Central memory CD4-positive, alpha-beta T cell (primary cell): ENCODE measurements at places on chromosomes 5 and 9.

GRCh38 chr5:113809626-113810025 is 296.1 kb downstream of the YTHDC2 start:
- no peak for DNase-seq

- no peak for DNase-seq
These were observed 234.8 kb downstream of the MED10 start for GRCh38 chr5:6143523-6143922.

GRCh38 chr9:125663127-125663526 is 43.9 kb downstream of the MAPKAP1 start:
- no peak for DNase-seq

DNA sequence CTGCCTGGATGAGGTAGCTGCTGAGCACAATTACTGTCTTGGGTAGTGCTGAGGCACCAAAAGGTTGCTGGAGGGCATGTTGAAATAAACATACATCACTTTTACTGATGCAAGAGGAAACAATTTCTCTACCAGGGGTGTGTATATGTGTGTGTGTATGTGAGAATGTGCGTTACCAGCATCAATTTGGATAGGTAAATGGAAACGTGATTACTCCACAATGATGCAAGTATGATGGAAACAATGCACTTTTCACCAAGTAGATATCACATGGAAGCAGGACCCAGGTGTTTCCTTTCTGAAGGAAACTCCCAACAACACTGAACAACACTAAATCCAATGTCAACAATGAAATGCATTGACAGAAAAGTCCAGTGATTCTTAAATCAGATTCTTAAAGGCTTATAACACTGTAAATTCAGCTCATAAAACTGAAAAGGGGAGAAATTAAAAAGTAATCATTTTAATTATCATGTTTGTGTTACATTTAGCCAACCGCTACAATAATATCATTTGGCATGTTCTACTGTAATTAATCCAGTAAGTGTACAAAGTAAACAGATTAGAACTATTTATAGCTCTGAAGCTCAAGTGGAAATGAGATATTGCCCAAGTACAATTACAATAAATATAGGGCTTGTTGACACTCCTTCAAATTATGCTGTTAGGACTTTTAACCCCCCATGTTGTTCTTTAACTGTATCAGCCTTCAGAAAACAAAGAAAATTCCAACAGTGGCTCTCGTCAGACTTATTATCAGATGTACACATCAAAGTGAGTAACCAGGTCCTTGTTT is 25.3 kb downstream of the YIPF5 start:
- no peak for DNase-seq

GRCh38 chr5:125700380-125700861 is 722.8 kb upstream of the GRAMD2B start:
- no peak for DNase-seq

DNA sequence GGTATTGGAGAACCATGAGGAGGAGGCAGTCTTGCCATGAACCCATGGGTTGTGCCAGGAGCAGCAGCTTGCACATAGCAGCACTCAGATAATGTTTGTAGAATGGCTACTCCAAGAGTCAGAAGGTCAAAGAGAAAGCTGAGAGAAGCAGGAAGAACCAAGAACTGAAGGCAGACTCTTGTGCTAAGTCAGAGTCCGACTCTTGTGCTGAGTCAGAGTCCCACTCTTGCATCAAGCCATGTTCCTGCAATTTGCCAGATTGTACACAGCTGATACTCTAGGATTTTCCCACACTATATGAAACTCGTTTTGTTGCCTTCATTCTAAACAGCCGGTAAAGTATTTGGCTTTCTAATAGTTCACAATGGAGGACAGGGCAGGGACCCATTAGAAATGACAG is 26.2 kb upstream of the HSPA9 start:
- no peak for DNase-seq

DNA sequence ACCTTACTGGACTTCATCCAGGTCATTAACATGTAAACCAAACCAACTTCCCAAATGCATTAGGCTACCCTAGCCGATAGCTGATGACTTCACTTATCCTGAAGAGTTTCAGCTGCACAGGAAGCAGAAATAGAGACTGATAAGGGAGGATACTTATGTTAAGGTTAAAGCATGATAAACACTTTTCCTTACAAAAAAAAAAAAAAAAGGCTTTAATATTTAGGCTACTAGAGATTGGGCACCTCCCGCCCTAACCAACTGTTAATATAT is 1.6 kb upstream of the MEF2C start:
- DNase-seq, result no peak

- DNase-seq, result no peak
These were observed 252.6 kb downstream of the CDK5RAP2 start for GRCh38 chr9:120327322-120327721.

- no peak for DNase-seq
These were observed 1.3 kb downstream of the AK1 start for GRCh38 chr9:127876026-127876763.

- no peak for DNase-seq
These were observed 12.6 kb downstream of the LMX1B start for GRCh38 chr9:126626127-126626925.

DNA sequence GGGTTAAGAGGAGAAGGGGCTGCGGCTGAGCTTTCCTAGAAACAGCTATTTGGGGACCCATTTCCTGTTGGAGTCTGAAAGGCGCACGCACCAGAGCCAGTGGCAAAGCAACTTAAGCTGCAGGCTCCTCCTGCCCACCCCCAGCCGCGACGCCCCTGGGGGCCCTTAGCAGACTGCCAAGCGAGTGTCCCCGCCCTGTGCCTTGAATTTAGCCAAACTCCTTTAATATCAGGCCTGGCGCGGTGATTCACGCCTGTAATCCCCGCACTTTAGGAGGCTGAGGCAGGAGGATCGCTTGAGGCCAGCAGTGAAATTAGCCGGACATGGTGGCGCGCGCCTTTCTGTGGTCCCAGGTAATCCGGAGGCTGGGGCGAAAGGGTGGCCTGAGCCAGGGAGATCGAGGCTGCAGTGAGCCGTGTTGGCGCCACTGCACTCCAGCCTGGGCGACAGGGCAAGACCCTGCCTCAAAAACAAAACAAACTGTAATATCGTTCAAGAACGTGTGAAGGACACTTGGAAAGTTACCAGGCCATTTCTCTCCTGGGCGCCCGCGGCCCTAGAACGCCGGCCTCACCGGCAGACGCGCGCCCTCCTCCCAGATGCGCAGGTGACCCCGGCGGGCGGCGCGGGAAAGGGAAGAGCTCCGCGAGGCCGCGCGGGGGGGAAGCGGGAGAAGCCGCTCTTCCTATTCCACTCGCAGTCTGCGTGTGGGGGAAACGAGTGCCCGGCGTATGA is 1.0 kb upstream of the F2R start:
- peak; percentile 11 for DNase-seq

- DNase-seq, result no peak
These were observed 11.8 kb downstream of the CCDC187 start for GRCh38 chr9:136292026-136292538.

DNA sequence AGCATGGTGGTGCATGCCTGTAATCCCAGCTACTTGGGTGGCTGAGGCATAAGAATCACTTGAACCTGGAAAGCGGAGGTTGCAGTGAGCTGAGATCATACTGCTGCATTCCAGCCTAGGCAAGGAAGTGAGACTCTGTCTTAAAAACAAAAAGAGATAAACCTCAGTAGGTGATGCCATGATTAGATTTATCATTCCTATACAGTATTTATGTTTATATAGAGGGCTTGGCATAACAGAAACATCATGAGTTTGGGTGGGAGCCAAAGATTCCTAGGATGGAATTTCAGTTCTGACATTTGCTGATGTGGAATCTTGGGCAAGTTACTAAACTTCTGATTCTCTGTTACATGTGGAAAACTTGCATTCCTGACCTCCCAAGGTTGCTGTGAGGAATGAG is 22.3 kb downstream of the RFK start:
- no peak for DNase-seq

DNA sequence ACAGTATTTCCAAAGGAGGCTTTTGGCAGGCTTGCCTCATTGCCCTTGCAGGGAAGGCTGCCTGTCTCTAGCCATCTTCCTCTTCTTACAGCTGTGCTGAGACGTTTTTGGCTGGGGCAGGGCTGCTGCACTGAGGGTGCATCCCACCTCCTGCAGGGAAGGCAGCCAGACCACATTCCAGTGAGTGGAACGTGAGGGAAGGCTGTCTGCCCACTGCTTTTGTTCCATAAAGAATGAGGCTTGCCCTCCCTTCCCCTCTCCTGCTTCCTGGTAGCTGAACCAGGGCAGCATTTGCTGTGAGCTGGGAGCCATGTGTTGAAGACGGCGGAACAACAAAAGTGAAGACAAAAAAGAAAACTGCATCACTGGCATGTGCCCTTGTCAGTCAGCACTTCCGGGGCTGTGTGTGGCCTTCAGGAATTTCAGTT is 16.8 kb downstream of the MGAT1 start:
- DNase-seq, result no peak

DNA sequence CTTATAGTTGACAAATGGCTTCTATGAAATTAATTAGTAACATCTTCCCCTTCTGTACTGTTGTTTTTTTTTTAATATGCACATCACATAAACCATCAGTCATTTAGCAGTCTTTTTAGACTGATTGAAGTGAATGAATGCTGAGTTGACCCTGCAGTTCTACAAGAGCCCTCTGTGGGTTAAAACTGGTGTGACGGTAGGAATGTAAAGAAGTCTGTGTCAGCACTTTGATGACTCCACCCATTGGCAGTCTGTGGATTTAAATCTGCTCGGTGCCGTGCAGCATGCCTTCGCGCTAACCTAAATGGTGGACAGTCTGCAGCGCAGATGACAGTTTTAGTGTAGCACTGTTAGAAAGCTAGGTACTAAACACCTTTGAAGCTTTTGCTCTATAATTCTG is 3.1 kb downstream of the GTF3C4 start:
- DNase-seq, result peak; percentile 9

DNA sequence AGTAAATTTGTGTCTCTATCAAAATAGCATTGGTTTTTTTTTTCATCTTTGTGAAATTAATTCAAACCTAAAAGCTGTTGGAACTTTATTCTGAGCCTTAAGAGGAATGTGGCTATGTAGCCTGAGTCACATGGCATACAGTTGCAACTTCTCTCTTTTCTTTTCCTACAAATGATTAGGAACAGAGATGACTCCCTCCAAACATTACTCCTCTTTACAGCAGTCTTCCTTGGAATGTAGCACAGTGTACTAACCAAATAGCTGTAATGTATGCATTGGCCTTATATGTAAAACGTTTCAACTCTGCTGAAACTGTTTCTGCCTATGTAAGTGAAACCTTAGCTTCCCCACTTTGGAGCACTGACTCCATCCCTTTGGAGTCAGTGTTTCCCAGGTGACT is 100.9 kb upstream of the MAP1B start:
- no peak for DNase-seq

GRCh38 chr5:32233696-32234447 is 59.8 kb upstream of the GOLPH3 start:
- DNase-seq, result no peak

DNA sequence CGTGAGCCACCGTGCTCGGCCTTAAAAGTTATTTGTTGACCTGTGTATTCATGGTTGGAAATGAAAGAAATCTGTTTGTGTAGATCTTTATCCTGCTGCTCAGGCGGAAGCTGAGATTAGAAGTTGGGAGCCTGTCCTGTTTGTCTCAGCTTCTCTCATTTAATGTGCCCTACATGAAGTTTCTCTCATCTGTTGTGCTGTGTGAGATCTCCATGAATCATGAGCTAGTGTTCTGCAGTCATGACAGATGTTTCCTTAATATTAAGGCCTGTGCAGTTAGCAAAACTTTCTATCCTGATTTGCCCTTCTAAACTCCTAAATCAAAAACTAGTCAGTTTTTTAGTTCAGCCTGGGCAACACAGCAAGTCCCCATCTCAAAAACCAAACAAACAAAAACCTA is 59.5 kb downstream of the FAM78A start:
- DNase-seq, result no peak

GRCh38 chr5:138833080-138833479 is 42.1 kb downstream of the LRRTM2 start:
- DNase-seq, result no peak

GRCh38 chr5:81286059-81286617 is 15.2 kb upstream of the ZCCHC9 start:
- no peak for DNase-seq

DNA sequence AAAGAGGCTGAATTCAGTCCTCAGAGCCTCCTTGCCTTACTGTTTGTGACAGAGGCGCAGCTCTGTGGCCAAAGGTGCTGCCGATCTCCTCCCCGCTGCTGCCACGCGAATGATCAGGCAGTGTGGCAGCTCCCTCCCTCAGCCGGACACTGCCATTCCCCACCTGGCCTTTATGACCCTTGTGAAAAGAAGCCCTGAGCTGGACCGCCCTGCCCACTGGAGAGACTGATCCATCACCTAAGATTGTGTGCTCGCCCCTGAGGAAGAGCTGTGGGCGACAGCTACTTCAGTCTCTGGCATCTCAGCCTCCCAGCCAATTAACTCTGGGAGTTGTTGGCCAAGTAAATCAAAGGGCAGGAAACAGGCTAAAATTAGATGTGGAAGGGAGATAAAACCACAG is 90.9 kb downstream of the CARTPT start:
- DNase-seq, result no peak

DNA sequence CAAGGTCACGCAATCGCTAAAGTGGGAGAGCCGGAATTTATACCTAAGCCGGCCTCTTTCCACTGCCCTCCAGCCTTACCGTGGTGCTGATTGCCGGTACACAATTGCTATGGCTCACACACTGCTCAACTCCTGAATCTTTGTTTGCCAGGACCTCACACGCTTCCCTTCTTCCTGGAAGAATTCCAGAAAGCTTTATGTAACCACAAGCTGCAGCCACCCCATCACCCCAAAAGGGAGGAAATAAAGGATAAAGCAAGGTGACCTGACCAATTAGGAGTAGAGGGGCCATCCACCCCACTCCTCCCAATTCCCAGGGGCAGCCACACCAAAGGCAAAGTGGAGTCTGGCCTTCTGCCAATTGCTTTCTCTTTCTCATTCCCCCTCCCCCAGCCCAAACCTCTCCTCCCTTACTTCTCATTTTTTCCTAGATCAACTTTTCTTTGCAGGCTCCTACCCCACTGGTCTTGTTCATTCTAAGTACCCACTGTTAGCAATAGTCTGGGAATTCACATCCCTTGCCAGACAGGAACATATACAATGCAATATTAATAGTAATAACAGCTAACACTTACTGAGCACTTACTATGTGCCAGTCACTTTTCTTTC is 18.0 kb upstream of the CDC23 start:
- DNase-seq, result no peak

- no peak for DNase-seq
These were observed 91.5 kb upstream of the DNAH5 start for GRCh38 chr5:14035859-14036503.

- DNase-seq, result no peak
These were observed 7.3 kb upstream of the RAI14 start for GRCh38 chr5:34648840-34649158.
